ENCODE measurements at places on chromosomes 2 and 18.

GRCh38 chr18:66168685-66169235 is 417.9 kb downstream of the CDH7 start:
- no peak for DNase-seq

DNA sequence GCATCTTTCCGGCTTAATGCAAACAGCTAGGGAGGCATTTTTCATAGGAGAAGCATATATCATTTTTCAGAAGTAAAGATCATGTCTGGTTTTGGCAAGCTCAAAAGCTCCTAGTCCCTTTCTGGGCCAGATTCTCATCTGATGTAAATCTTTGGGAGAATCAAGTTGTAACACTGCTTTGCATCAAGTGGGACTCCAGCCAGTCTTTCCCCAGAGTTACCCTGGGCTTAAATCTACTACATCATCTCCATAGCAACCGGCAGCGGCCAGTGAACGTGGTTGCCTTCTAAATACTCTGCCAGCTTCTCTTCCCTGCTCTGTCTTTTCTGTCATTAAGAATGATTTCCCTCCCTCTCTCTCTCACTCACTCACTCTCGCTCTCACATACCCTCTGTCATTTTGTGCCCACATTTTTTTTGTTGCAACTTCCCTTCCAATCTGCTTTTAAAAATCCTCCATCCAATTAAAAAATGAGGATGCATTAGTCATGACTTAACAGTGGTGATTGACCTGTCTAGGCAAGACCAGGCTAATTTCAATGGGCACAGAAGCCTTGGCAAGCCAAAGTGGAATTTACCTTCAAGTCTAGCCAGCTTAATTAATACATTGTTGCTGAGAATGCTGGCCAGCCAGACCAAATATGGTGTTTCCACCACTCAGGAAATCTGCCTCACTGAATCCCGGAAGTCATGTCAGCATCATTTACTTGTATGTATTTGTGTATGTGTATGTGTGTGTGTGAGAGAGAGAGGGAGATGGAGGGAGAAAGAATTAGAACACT is 93.0 kb downstream of the NRP2 start:
- no peak for DNase-seq

GRCh38 chr2:85309699-85310321 is 18.0 kb downstream of the TGOLN2 start:
- no peak for DNase-seq

- no peak for DNase-seq
Observed at GRCh38 chr2:29309090-29310029, 194.1 kb downstream of the CLIP4 start.

DNA sequence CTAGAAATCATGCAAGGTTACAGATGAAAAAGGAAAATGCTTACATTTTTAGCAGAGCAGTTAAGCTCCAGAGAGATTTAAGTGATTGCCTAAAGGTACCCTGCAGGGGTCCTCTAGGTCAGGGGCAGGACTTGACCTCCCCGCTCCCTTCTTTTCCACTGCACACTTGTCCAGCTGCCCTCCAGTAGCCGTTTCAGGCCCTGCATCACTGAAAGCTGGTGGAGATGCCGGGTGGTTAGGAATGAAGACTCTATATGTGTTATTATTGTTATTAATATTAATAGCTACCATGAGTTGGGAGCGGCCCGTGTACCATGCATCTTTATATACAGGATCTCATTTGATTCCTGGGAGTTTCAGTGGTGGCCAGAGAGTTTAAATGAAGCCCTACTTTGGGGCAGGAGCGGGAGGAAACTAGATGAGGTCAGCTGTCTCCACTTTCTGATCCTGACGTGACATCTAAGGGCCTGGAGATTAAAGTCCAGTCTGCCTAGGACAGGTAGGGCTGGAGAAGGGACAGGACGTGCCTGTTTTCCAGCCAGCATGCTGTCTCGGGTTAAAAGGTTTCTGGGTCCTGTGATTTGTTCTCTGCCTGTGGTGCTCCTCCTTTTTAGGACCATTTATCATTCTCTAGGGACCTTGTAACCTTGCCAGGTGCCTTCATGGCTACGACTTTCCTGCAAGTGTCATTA is 2.1 kb downstream of the TMEM37 start:
- no peak for DNase-seq

GRCh38 chr18:8499810-8500675 is 109.2 kb upstream of the RAB12 start:
- no peak for DNase-seq

- DNase-seq: no peak
Observed at GRCh38 chr2:216878072-216878471, 18.2 kb upstream of the TNP1 start.

- no peak for DNase-seq
Observed at GRCh38 chr2:215577356-215577755, 141.5 kb upstream of the FN1 start.

- no peak for DNase-seq
Observed at GRCh38 chr2:143186876-143187275, 57.7 kb downstream of the ARHGAP15 start.

GRCh38 chr2:157375384-157375783 is 49.8 kb upstream of the ERMN start:
- DNase-seq: no peak

DNA sequence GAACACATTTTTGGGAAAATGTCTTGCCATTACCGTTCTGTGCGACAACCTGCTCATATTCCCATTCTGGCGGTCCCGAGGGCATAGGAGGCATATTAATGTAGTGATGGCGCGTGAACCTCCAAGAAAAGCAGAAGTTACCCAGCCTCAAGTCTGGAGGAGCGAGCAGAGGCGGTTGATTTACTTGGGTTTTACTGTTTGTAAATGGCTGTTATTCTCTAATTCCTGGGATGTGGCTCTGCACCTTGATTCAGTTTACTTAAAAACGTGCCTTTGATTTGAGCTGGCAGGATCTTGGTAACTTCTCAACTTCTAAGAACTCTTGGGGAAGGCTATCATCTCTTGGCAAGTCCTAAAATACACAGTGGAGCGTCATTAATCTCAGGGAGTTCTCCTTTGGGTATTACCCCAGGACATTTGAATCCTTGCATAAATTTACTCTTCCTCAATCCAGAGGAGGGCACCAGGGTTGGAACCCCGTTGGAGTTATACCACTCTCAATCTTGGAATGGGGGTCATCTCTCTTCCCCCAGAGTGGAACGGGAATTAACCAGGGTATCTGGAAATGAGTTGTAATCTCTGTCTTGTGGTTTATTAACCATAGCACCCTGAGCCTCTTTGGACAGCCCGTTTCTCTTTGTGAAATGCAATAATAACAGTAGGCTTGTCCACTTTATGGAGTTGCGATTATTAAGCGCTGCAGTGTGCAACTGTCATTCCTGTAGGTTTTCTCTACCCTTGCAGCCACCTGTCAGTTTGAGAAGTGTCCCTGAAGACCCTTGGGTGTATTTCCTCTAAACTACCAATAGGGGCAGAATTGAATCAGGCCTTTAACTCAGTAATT is 2.1 kb downstream of the HK2 start:
- DNase-seq: no peak

DNA sequence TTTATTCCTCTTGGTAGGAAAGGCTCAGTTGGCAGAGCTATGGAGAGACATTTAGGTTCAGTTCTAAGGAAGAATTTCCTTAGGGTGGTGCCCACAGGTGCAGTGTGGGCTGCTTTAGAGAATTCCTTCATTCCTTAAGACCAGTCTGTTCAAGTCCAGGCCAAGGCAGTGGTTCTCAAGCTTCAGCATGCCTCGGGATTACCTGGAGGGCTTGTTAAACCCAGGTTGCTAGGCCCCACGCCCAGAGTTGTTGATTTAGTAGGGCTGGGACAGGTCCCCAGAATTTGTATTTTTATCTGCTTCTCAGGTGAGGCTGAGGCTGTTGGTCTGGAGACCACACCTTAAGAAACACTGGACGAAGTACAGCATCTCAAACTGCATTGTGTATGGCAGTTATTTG is 68.9 kb downstream of the CERS6 start:
- DNase-seq: no peak

GRCh38 chr2:60521626-60522025 is 31.8 kb downstream of the BCL11A start:
- no peak for DNase-seq

DNA sequence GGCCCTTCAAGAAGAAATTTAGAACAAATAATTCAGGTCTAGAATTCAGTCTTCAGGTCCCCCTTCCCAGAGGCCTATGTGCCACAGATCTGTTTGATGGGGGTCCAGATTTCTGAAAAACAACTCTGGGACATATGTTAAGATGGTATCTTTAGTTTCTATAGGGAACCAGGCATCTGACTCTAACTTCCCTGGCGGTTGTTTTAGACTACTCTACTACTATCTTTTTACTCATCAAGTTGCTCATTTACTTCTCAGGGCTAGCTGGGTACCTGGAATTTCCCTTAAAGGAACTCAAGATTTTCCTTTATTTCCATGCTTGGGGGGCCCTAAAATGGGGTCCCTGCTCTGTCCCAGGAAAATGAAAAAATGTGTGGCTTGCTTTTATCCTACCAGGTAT is 114.7 kb upstream of the RAB6C start:
- DNase-seq: no peak

DNA sequence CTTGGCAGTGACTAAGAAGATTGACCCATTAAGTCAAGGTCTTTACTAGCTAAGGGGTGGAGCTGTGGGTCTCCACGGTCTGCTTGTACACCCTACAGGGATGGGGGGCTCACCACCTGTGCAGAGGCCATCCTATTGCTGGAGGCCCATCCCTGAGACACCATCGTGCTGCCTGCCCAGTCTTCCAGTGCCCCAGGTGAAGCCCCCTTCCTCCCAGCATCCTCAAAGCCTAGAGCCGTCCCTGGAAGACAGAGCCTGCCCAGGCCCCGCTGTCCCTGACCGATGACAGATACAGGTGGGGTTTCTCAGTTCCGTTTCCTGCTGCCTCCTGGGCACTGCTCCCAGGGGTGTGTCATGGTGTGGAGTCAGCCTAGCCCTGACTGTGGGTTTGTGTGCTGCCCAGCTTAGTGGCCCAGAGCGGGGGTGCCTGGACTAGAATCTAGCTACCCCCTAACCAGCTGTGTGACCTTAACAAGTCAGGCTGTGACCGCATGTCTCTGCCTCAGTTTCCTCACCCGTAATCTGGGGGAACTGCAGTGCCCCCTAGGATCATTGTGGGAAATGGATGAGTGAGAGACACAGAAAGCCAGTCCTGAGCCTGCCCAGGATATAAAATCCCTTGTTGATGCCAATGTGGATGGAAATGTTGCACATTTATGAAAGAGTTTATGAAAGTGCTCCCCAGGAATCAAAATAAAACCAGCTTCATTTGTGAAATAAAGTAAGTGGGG is 2.0 kb downstream of the OTOS start:
- no peak for DNase-seq

- DNase-seq: no peak
Observed at GRCh38 chr2:84870306-84870705, 10.6 kb downstream of the TRABD2A start.

GRCh38 chr18:50742952-50743351 is 76.9 kb downstream of the MRO start:
- no peak for DNase-seq

DNA sequence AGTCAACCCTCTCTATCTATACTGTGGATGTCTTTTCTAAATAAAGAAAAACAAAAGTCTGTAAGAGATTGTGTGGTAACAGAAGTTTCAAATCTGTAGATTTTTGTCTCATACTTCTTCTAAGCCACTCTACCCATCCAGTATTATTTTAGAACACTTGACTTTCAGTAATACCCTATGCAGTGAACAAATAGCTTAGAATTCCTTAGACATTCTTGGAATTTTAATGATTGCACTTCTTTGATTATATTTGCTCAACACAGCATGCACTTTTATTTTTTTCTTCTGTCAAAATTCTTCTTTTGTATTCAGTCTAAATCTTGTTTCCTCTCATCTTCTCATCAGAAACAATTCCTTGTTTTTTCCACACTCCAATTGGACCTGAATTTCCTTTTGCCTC is 1080.2 kb downstream of the SUCLG1 start:
- DNase-seq: no peak

- no peak for DNase-seq
Observed at GRCh38 chr2:215498431-215498830, 62.6 kb upstream of the FN1 start.

DNA sequence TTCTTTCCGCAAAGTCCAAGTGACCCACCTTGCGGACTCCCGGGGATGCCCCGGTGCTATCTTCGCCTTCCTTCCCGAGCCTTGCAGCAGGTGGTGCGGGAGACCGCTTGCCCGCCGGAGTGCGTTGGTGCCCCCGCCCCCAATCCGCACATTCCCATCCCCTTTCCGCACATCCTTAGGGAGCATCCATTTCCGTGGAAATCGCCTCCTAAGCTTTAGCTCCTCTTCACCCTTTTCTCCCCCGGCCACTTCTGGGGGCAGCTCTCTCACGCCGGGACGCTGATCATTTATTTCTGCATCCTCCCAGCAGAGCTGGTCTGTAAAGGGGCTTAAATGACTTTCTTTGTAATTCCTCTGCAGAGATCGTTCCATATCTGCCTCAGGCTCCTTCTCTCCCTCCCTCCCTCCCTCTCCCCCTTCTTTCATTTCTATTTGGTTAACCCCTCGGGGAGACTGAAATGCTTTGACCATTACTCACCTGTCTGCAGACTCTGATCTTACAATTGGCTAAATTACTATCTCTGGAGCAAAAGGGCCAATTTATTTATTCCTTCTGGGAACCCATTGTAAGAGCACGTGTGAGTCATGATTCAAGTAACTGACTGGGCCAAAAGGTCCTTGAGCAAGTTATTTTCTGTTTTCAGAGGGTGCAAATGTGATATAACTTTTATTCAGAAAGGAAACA is 1.3 kb upstream of the LYPD1 start:
- peak; percentile 80 for DNase-seq

- no peak for DNase-seq
Observed at GRCh38 chr2:4324531-4324930, 621.2 kb downstream of the DCDC2C start.

DNA sequence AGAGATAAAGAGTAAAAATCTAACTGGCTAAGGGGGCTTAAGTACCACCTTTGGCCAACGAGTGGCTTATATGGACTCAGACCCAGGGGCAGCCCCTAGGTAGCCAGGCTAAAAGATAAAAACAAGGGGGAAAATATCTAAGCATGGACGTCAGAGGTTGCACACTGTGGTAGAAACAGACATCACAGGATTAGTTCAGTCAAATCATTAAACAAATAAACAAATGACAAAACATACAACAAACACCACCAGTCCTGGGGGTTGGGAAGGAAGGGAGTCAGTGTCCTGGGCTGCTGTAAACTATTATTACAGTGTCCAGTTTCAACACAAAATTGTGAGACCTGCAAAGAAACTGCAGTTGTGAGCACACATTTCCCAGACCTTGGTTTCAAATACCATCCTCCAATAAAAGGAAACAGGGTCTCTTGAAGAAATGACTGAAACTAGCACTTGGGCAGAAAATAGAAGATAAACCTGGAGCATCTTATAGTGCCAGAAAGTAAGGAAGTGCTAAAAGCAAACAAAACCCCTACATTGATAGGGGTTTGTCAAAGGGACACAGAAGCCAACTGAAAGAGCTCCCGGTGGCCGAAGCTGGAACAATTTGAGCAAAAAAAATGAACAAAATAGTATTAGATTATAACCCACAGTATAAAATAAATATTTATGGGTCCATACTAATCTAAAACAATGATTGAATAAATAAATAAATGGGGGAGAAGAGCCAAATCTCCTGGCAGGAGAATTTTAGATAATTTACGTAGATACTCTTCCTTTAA is 154.8 kb upstream of the KLF7 start:
- no peak for DNase-seq
